ENCODE measurements at places on chromosomes 5 and 9. TPM values are rescaled to one million over a fixed set of nuclear protein-coding genes. Genes with fewer than 3 reads are reported as not detected.

GARIN3 gene
- not detected for total RNA-seq

TRPM6 gene
- 3.0 TPM for total RNA-seq

OLFM1 gene
- total RNA-seq, result 0.33 TPM

FRMD3 gene
- total RNA-seq, result 3.7 TPM

ESM1 gene
- not detected for total RNA-seq

MARCOL gene
- not detected for total RNA-seq

SH3GL2 gene
- total RNA-seq, result under 0.01 TPM

FOXD4L4 gene
- total RNA-seq, result 1.2 TPM

PCDHGA1 gene
- total RNA-seq, result 0.83 TPM

JAKMIP2 gene
- 0.08 TPM for total RNA-seq

NFIB gene
- 96.9 TPM for total RNA-seq

MYO10 gene
- total RNA-seq, result 69.7 TPM

PCDHGB4 gene
- total RNA-seq, result 4.2 TPM

SPATA31E1 gene
- not detected for total RNA-seq

HTR4 gene
- total RNA-seq, result not detected

NEUROG1 gene
- total RNA-seq, result not detected

MVB12B gene
- 3.0 TPM for total RNA-seq

PCDHB12 gene
- 0.17 TPM for total RNA-seq

UGT3A2 gene
- not detected for total RNA-seq
